SJSA1 (cell line): ENCODE measurements at places on chromosomes 5 and 9. TPM values are rescaled to one million over a fixed set of nuclear protein-coding genes. Genes with fewer than 3 reads are reported as not detected.
A peak's percentile ranks its signal among the peaks of the same experiment; 100 is the strongest.

DNA sequence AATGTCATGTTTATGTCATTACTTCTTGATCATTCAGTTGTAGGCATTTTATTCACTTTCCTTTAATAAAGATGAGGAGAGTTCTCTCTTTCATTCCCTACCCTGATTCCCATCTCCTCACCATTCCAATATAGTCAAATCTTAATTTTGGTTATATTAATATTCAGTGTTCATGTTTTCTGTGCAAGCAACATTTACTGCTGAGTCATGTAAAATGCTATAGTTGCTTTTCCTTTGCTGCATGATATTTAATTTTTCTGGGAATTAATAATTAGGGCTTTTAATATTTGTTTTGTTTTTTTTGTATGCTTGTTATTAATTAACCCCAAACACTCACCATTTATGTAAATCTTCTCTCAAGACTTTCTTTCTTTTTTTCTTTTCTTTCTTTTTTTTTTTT is 18.5 kb downstream of the POU4F3 start:
- DNase-seq, result no peak

GRCh38 chr9:5455181-5455580 is 4.8 kb downstream of the CD274 start:
- DNase-seq, result peak; percentile 23

GRCh38 chr5:116502616-116503015 is 72.0 kb downstream of the SEMA6A start:
- DNase-seq, result no peak

DNA sequence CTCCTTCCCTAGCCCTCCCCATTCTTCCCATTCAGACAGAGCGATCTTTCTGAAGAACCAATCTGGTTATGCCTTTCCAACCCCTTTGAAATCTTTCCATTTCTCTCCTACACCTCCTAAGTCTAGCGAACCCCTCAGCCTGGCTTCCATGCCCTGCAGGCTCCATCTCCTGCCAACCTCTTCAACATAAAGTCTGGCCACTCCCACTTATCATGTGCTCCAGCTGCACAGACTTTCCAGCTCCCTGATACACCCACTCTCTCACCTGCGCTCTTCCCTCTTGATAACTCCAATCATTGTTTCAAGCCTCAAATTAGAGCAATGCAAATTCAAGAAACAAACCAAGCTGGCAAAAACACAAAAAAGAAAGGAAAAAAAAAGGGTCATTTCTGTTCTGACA is 3.8 kb upstream of the ORM1 start:
- no peak for DNase-seq

DNA sequence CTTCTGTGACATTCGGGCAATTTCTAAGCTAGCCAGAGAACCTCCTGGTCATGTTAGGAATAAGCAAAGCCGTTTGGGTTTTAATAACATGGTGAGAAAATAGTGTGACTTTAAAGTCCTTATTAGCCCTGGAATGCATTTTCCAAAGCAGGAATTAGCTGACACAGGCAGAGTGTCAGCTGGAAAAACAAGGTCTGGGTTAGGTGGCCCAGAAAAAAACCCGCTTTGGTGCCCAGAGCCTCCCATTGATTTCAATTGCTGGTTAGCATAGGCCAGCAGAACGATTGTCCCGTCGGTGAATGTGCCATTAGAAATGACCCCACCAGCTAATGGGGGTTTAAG is 62.1 kb upstream of the CPEB4 start:
- DNase-seq, result no peak

Gene NACC2
- total RNA-seq, result 18.9 and 20.2 TPM in 2 replicates
